ENCODE measurements at places on chromosomes 6 and 20.

DNA sequence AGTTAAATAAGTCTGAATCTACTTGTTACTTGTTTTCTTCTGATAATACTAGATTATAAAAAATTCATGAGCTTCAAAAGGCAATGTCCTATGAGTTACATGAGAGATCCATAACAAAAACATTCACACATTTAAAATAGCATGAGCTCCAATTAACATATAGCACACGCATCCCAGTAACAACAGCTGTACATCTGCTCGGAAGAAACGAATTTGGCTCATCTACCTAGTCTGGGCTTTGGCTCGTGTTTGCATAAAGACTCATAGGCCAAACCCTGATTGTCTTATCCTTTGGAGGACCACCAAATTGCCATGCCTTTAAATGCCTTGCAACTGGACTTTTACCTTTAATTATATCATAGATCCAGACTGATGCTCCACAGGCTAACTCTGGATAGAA is 259.7 kb upstream of the CHD6 start:
- DNase-seq, result no peak

GRCh38 chr6:95249175-95249574 is 328.2 kb upstream of the MANEA start:
- no peak for DNase-seq

DNA sequence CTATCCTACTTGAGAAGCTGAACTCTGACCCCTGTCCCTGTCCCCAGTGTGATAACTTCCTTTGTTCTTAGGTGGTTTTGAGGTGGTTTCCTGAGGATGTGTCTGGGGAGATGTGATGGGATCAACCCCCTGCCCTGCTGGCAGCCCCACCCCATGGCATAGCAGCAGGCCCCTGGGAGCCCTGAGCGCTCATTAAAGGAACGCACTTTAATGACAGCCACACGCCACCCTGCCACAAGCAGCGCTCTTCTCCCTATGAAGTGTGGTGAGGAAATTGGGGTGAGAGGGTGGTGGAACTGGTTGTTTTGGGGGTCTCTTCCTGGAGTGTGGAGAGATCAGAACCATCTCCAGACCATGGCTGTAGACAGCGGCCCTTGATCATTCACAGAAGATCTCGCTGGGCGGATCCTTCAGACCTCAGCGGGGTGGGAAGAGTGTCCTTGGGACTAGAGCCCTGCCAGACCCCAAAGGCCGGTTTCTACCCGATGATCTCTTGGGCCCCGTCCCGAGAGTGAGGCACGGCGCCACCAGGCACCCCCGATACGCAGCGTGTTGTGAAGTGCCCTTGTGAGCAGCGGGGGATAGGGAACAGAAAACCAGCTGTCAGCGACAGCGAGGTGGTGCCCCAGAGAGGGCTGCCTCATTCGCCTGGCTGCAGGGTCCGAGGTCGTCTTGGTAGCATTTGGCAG is 45.4 kb downstream of the SYNJ2 start:
- no peak for DNase-seq

GRCh38 chr6:45676380-45676779 is 298.6 kb upstream of the SUPT3H start:
- DNase-seq, result no peak

DNA sequence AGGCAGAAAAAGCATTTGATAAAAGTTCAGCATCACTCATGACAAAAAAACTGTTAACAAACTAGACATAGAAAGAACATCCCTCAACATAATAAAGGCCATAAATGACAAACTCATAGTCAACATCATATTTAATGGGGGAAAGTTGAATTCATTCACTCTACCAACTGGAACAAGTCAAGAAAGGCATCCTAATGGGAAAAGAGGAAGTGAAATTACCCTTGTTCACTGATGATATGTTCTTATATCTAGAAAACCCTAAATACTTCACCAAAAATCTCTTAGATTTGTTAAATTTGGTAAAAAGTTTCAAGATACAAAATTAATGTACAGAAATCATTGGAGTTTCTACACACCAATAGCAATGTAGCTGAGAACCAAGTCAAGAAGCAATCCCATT is 48.9 kb downstream of the GGTLC1 start:
- DNase-seq, result no peak

DNA sequence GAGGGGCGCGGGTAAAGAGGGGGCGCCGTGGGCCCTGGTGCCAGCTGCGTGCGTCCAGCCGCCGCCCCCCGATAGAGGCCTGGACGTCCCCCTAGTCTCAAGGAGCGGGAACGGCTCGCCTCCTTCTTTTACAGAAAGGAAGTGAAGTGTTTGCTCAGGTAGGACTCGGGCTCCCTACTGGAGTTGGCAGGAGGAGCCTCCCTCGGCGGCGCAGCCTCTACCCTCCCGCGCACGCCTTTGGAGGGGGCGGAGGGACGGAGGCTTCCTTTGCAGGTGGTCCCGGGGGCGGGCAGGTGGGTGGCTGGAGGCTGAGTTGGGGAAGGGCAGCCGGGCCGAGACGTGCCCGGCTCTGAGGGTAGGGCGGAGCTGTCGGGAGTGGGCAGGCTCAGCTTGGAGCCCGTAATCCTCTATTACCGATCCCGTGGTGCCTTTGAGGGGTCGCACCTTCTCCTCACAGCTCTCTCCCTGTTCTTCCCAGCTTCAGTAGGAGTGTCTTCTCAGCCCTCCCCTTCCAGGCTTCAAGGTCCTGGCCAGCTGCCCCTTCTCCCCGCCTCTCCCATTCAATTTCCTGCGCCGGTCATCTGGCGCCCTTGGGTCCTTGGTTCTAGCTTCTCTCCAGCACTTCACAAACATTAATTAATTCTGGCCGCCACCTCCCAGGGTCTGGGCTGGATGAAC is 728 bp downstream of the ITPR3 start:
- DNase-seq, result no peak

DNA sequence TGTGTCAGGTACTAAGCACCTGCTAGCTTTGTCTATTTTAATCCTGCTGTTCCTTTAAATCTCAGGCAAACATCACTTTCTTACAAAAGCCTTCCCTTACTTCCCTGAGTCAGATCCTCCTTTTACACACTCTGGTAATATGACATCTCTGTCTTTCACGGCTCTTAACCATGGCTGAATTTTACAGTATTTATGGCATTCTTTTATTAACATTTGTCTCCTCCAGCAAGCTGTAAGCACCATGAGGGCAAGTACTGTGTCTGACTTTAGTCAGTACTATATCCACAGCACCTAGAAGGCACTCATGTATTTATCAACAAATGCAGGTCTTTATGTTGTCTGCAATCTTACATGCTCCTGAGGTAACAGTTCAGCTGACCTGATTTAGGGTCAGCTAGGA is 33.7 kb upstream of the HBS1L start:
- no peak for DNase-seq

DNA sequence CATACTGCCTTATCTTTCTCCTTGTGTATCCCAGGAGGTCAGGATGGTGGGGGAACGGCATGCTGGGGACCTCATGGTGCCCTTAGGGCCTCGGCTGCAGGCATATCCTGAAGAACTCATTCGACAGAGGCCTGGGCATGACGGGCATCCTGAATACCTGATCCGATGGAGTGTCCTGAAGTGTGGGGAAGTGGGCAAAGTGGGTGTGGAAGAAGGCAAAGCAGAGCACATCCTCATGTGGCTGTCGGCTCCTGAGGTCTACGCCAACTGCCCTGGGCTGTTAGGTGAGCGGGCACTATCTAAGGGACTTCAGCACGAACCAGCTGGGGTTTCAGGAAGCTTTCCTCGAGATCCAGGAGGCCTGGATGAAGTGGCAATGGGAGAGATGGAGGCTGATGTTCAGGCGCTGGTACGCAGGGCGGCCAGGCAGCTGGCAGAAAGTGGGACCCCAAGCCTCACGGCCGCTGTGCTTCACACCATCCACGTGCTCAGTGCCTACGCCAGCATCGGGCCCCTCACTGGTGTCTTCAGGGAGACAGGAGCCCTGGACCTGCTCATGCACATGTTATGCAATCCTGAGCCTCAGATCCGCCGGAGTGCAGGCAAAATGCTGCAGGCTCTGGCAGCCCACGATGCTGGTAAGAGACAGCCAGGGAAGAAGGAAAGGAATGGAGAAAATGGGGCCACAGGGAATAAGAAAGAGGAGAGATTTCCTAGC is 2.4 kb downstream of the CUL9 start:
- no peak for DNase-seq

DNA sequence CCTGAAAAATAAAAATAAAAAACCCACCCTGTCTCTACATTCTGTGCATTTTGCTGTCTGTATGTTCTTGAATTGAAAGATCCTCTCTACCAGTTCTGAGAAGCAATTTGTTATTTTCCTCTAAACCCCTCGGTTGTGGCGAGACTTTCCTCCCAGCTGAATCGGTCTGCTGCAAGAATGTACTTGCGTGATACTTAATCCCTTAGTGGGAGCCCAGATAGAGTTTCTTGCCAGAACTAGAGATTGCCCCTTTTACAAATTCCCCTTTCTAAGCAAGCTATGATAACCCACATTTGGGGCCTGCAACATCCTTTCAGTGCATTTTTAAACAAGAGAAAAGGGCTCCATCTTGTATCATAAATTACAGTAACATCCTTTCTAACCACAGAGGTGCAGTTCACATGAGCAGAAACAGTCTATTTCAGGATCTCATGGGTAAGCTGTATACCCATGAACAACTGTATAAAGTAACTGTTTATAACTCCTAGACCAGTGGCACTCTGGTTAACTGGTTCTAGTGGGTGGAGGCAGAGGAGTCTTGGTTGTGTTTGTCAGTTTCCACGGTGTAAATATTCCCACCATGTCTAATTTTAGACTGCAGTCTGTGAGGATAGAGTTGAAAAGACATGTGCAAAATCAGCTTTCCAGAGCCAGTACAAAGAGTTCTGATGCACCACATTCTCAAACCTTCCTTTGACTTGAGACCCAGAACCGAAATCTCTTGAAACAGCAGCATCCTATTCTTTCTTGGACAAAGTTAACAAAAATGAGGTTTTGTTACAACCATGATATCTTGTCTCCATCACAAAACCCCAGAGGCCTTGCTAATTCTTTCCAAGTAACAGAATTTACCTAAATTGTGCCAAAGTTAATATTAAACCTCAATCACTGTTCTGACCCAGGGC is 113.1 kb upstream of the ZNF217 start:
- DNase-seq, result no peak

DNA sequence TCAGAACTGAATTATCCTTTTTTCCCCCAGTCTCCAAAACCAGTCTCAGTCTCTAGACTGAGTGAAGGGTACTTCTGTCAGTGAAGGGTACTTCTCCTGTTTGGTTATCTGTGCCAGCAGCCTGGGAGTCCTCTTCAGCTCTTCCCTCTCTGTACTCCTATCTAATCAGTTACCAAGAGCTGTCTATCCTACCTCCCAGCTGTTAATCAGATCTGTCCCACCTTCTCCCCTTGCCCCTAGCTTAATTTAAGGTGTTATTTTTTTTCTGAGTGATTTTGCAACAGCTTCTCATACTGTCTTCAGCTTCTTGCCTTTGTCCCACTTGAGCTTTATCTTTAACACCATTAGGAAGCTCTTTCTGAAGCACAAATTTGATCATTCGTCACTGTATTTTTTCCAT is 491.9 kb upstream of the SOX4 start:
- no peak for DNase-seq

DNA sequence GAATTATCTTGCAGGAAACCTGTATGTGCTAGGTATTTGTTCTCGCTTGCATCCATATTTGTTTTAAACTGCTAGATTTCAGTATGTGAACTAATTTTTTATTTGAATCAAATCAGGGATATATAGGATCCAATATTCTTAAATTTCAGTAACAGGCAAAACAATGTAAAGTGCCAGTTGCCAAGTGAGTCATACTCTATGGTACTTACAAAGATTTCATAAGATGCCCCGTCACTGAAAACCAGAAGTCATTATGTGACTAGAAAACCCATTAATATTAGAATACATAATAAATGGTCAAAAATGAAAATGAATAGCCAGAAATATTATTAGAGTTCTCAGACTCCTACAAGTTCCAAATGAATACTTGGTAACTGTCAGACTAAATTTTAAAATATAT is 481.2 kb downstream of the TFAP2A start:
- DNase-seq, result no peak

- DNase-seq, result no peak
These were observed 423.4 kb upstream of the IMPG1 start for GRCh38 chr6:76495909-76496308.

- DNase-seq, result no peak
These were observed 50.0 kb downstream of the SYNJ2 start for GRCh38 chr6:158031381-158032353.

- DNase-seq, result no peak
These were observed 23.4 kb downstream of the IL22RA2 start for GRCh38 chr6:137150072-137150471.

- DNase-seq, result no peak
These were observed 155.2 kb downstream of the BTBD3 start for GRCh38 chr20:12072954-12073264.

- no peak for DNase-seq
These were observed 8.8 kb downstream of the CD109 start for GRCh38 chr6:73704798-73705197.

GRCh38 chr6:15504581-15505350 is 158.1 kb downstream of the DTNBP1 start:
- peak; percentile 51 for DNase-seq

DNA sequence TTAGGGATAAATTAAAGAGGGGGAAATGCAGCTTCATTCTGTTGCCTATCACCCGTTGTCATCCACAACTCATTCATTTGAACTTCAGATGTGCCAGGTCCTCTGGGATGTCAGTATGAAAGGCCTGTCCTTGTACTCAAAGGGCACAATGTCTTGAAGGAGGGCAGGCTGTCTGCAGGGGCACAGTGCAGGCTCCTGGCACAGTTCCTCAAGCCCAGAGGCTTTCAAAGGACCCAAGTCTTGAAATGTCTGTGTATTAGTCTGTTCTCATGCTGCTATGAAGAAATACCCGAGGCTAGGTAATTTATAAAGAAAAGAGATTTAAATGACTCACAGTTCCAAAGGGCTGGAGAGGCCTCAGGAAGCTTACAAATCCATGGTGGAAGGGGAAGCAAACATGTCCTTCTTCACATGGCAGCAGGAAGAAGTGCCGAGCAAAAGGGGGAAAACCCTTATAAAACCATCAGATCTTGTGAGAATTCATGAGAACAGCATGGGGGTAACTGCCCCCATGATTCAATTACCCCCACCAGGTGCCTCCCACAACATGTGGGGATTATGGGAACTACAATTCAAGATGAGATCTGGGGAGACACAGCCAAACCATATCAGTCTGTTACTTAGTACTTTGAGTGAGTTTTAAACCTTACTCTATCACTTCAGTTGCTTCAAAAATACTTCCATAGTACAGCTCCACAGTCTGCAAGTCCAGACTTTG is 9.4 kb downstream of the SNX9 start:
- DNase-seq, result no peak

DNA sequence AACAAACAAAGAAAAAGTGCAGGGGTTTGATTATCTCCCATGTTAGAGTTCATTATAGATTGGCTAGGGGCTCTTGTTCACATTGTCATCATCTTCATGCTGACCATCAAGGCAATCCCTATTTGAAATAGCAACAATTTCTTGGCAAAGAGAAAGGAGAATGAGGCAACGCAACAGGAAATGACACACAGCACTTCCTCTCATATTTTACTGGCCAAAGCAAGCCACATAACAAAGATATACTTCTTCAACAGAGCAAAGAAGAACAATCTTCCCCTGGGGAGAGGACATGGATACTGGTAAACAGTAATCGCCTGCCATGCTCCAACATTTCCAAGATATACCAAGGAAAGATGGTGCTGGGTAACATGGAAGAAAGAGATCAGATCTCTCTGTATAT is 29.8 kb downstream of the EPM2A start:
- peak; percentile 57 for DNase-seq

Measured in glomerular endothelial cell (primary cell).